ENCODE measurements at places on chromosomes 1 and 21.

DNA sequence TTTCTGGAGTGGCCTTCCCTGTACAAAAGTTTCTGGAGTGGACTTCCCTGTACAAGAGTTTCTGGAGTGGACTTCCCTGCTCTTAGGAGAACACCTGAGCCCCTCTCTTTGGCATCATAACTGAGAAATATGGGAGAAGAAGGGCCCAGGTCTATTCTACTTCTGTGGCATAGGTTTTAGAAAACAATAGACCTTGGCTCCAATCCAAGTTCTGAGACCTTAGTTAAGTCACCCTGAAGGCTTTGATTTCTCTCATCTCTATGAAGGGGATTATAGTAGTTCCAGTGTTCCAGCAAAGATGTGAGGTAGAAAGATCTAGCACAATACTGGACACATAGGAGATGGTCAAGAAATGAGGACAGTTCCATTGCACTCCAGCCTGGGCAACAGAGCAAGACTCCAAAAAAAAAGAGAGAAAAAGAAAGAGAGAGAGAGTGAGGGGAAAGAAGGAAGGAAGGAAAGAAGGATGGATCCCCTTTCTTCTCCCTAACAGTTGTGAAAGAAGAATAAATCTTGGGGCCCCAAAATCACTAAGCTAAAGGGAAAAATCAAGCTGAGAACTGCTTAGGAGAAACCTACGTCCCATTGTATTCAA lies 13.3 kb upstream of the EIF4G3 start:
- H3K36me3 ChIP-seq = no peaks in the 10 kb centered on the region
- no peak overlapping the region for H3K27ac ChIP-seq
- no peak for DNase-seq
- no peak overlapping the region for H3K4me3 ChIP-seq
- H3K4me1 ChIP-seq = peaks cover 23% of the 10 kb centered on the region

DNA sequence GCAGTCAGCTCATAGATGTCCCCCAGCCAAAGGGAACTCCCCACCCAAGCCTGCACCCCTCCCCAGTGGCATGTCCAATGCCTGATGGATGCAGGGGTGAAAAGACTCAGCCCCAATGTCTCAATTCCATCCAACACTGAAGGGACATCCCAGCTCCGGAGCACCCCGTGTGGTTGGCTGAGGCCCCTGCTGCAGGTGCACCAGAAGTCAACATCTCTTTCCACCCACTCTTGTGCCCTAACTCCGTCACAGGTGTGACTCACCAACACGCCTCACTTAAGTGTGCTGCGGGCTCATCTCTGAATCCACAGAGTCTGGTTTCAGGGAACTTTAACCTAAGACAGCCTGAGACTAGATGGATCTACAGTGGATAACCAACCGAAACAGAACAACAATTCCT lies 40.9 kb upstream of the ZBTB18 start:
- H3K4me1 ChIP-seq = peaks cover 2% of the 10 kb centered on the region
- H3K27ac ChIP-seq = no peak overlapping the region
- no peaks in the 10 kb centered on the region for H3K36me3 ChIP-seq
- H3K27me3 ChIP-seq = peaks cover 4% of the 10 kb centered on the region

GRCh38 chr1:41499591-41499990 lies 15.1 kb upstream of the EDN2 start:
- H3K27me3 ChIP-seq = peaks cover 15% of the 10 kb centered on the region
- H3K36me3 ChIP-seq = no peaks in the 10 kb centered on the region
- no peak overlapping the region for H3K4me3 ChIP-seq
- H3K27ac ChIP-seq = no peak overlapping the region

DNA sequence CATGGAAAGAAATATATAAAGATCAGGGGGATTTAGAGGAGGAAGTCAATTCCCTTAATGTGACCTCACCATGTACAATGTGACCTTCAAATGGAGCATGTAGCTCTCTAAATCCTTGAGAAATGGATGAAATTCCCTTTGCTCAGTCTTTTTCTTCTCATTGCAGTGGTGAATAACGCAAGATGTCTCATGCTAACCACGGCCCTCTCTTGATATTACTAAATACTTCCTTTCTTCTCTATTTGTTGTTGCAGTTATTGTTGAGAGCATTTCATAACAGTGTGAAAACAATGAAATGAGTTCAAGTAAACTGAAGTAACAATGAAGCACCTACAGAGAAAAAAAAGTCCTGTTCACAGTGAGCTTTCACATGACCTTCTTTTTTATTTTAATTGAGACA lies 55.6 kb downstream of the ZNF281 start:
- DNase-seq = no peak
- H3K4me1 ChIP-seq = peaks cover 14% of the 10 kb centered on the region
- H3K27me3 ChIP-seq = peaks cover 2% of the 10 kb centered on the region
- no peak overlapping the region for H3K4me3 ChIP-seq

GRCh38 chr1:206538901-206539640 lies 31.7 kb downstream of the RASSF5 start:
- no peak for DNase-seq
- H3K27me3 ChIP-seq = no peaks in the 10 kb centered on the region
- H3K4me1 ChIP-seq = peaks cover 3% of the 10 kb centered on the region
- H3K27ac ChIP-seq = no peak overlapping the region

DNA sequence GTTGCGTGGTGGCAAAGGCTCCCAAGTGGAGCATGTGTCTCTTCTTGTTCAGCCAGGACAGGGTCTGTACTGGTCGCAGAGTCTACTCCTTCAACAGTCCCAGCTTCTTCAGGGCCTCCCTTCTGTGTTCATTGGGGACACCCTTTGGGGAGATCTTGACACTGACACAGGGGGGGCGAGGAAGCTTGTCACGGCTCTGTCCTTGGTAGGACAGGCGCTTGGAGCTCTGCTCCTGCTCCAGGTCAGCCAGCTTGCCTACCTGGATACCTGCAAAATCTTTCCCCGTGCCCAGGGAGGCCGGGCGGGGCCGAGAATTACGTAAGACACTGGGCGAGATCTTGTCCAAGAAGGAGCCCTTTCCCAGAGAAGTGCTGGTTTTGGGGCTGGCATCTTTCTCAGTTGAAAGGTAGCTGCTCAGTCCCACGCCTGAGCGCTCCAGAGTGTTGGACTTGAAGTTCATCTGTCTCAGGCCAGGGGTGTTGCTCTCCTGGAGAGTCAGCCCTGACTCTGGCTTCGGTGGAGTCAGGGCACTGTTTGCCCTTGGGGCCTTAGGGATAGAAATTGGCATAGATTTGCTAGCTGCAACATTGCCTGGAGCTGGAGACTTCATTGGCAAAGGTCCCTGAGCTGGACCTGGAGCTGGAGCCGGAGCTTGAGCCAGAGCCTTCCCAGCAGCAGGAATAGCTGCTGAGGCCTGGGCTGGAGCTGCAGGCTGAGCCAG lies 10.5 kb downstream of the C1orf116 start:
- H3K36me3 ChIP-seq = no peaks in the 10 kb centered on the region
- H3K4me3 ChIP-seq = no peak overlapping the region
- DNase-seq = no peak
- no peak overlapping the region for H3K27ac ChIP-seq
- peaks cover 11% of the 10 kb centered on the region for H3K4me1 ChIP-seq
- peaks cover 6% of the 10 kb centered on the region for H3K27me3 ChIP-seq

DNA sequence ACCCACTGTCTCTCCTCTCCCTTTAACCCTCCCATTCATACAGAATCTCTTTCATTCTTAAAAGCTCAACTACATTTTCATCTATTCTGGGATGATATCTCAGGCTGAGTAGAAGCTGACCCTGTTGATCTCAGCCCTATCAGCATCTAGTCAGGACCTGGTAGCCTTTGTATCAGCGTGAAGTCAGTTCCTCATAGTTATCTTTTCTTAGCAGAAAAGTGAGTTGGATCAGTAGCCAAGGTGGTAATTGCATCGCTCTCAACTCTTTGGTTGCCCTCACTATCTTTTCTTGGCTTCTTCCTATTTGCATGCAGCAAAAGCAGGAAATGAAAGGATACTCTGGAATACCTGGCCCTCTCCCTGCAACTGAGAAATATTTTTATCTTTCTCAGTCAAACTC lies 13.6 kb upstream of the GOLT1A start:
- no peaks in the 10 kb centered on the region for H3K27me3 ChIP-seq
- H3K4me1 ChIP-seq = peaks cover 3% of the 10 kb centered on the region
- no peak for DNase-seq
- peaks cover 8% of the 10 kb centered on the region for H3K36me3 ChIP-seq

GRCh38 chr1:37697090-37697489 lies 4.8 kb downstream of the CDCA8 start:
- no peaks in the 10 kb centered on the region for H3K4me1 ChIP-seq
- no peak overlapping the region for H3K27ac ChIP-seq

DNA sequence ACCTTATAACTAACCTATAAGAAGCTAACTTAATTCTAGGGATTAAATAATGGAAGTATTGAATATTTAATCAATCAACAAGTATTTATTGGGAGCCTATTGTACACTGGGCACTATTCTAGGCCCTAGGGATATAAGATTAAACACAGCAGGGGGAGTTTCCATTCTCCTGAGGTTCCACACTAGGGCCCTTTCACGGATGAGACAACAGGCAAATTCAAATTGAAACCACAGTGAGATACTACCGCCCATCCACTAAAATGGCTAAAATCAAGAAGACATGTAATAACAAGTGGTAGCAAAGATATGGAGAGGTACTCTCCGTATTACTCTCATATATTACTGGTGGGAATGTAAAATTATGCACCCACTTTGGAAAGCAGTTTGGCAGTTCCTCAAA lies 674.4 kb downstream of the KIF26B start:
- peaks cover 9% of the 10 kb centered on the region for H3K4me1 ChIP-seq
- H3K27me3 ChIP-seq = peaks cover 2% of the 10 kb centered on the region
- DNase-seq = no peak
- no peak overlapping the region for H3K27ac ChIP-seq
- peaks cover 13% of the 10 kb centered on the region for H3K36me3 ChIP-seq
- no peak overlapping the region for H3K4me3 ChIP-seq

- peaks cover 7% of the 10 kb centered on the region for H3K4me1 ChIP-seq
- no peak for DNase-seq
- no peak overlapping the region for H3K27ac ChIP-seq
- no peaks in the 10 kb centered on the region for H3K27me3 ChIP-seq
- H3K4me3 ChIP-seq = no peak overlapping the region
- H3K36me3 ChIP-seq = no peaks in the 10 kb centered on the region
Observed at GRCh38 chr1:168556647-168557046, 12.8 kb upstream of the XCL2 start.

DNA sequence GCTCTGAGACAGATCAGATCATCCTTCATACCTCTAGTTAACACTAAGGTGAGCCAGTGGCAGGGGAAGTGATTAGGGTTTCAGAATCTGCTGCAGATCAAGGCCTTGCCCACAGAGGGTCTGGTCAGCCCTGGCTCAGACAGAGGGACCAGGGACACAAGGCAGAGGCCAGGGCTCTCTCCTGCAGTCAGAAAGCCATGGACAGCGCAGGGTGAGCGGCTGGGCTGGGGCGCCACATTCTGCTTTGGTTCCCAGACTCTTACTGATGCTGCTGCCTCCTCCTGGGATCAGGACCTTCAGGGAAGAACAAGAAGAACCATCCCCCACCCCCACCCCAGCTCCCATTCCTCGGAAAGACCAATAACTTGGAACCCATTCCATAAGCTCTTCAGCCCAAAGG lies 43.1 kb downstream of the GPR161 start:
- peaks cover 51% of the 10 kb centered on the region for H3K36me3 ChIP-seq
- peak overlapping the region; percentile 31 for H3K4me3 ChIP-seq
- H3K4me1 ChIP-seq = peaks cover 4% of the 10 kb centered on the region
- H3K27me3 ChIP-seq = peaks cover 5% of the 10 kb centered on the region
- no peak for DNase-seq

GRCh38 chr1:183689762-183690204 lies 36.7 kb upstream of the APOBEC4 start:
- H3K4me3 ChIP-seq = no peak overlapping the region
- peaks cover 3% of the 10 kb centered on the region for H3K4me1 ChIP-seq
- H3K27me3 ChIP-seq = no peaks in the 10 kb centered on the region
- no peak for DNase-seq
- H3K27ac ChIP-seq = no peak overlapping the region

DNA sequence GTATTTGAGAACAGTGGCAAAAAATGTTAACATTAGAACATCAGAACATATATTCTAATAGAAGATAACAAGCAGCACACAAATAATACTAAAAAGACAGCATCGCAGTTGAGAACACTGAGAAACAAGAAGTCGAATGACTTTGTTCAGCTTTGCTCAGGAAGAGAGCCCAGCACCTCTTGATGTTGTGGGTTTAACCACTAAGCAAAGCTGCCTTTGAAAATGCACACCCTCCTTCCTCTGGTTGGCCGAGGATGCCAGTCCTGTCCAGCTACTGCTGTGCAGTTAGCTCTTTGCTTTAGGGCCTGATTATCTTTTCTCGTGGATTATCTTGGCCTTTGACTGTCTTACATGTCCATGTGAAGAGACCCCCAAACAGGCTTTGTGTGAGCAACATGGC lies 60.5 kb downstream of the SPATA46 start:
- H3K4me1 ChIP-seq = no peaks in the 10 kb centered on the region
- H3K27me3 ChIP-seq = peaks cover 2% of the 10 kb centered on the region

GRCh38 chr1:27166929-27167328 lies 12.0 kb upstream of the SLC9A1 start:
- peaks cover 10% of the 10 kb centered on the region for H3K4me1 ChIP-seq
- H3K4me3 ChIP-seq = no peak overlapping the region
- no peak overlapping the region for H3K27ac ChIP-seq
- no peaks in the 10 kb centered on the region for H3K36me3 ChIP-seq

GRCh38 chr1:166840309-166841274 lies 1.3 kb downstream of the POGK start:
- peak overlapping the region; percentile 88 for H3K27ac ChIP-seq
- no peak for DNase-seq
- peaks cover 48% of the 10 kb centered on the region for H3K4me1 ChIP-seq
- H3K27me3 ChIP-seq = peaks cover 11% of the 10 kb centered on the region
- H3K4me3 ChIP-seq = peak overlapping the region; percentile 92

DNA sequence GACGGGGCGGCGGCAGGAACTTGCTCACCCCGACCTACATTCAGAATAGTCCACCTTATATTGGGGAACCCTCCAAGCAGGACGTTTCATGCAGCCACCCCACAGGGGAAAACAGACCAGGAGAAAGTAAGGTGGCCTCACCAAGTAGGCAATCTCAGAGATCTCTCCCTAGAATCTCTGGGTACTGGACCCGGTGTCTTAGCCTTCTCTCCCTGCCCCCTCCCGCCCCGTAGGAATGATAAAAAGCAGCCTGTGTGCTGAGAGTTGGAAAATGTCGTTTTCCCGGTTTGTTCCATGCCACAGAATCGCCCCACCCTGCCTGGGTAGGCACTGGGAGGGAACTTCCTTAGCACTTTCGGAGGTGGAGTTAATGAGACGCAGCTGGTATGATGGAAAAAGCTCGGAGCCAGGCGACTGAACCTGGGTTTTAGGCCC lies 789 bp upstream of the PTPN14 start:
- no peaks in the 10 kb centered on the region for H3K36me3 ChIP-seq
- peak; percentile 55 for DNase-seq
- H3K4me1 ChIP-seq = peaks cover 37% of the 10 kb centered on the region
- H3K27ac ChIP-seq = peak overlapping the region; percentile 100

DNA sequence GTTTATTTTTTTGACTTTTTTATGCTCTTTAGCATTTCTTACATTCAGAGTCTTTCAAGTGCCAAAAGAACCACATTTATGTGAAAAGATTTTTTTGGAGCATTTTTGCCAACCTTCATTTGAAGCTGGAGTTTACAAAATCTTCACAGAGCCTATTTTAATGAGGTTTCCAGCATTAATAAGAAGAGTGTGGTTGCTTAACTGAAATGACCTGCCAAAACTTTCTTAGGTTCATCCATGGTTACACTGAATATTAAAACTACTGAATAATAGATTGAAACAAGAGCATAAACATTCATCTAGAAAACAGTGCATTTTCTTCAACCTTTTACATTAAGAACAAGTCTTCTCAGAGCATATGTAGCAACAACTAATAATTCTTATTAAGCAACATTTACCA lies 672.3 kb upstream of the CXADR start:
- no peaks in the 10 kb centered on the region for H3K36me3 ChIP-seq
- peaks cover 1% of the 10 kb centered on the region for H3K27me3 ChIP-seq
- H3K27ac ChIP-seq = no peak overlapping the region
- no peaks in the 10 kb centered on the region for H3K4me1 ChIP-seq
- DNase-seq = no peak

GRCh38 chr1:38973659-38974437 lies 17.2 kb upstream of the AKIRIN1 start:
- no peak for DNase-seq
- H3K36me3 ChIP-seq = no peaks in the 10 kb centered on the region
- H3K27me3 ChIP-seq = peaks cover 1% of the 10 kb centered on the region
- no peaks in the 10 kb centered on the region for H3K4me1 ChIP-seq
- no peak overlapping the region for H3K4me3 ChIP-seq

Measured in endothelial cell (in vitro differentiated cells).